ENCODE measurements at places on chromosomes 6 and 20. TPM values are rescaled to one million over a fixed set of nuclear protein-coding genes. Genes with fewer than 3 reads are reported as not detected.

DNA sequence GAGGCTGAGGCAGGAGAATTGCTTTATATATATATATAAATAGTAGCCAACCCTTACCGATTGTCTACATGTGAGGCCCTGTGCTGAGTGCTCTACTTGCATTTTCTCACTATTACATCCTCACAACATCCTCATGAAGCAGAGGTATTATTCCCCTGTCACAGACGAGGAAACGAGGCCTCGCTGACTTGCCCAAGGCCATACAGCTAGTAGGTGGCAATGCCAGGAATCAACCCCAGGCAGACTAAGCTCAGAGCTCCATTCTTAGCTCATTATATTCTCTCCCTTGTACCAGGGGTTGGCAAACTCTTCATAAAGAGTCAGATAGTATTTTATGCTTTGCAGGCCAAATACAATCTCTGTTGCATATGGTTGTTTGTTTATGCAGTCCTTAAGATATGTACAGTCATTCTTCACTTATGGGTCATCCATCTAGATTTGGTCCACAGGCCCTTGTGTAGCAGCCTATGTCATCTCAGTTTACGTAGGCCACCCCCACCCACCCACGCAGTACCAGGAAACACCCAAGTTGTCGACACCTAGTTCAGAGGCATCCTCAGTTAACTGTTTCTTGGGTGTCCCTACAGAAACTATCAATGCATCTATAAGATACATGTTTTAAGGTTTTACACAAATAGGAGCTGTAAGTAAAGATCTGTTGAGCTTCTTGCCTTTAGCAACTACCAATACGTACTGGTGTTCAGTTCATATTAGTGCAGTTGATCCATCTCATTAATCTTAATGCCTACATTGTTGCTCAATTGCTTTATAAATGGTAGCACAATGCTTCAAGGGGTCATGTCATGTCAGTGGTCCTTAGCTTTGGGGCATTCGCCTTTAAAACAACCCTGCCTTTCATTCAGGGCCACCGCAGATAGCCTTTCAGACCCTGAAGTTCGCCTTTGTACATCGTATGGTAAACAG lies 3.0 kb downstream of the CASS4 start:
- DNase-seq: no peak

GRCh38 chr6:15475261-15475660 lies 187.6 kb downstream of the DTNBP1 start:
- DNase-seq: no peak

The UNC5CL gene
- 1.1 TPM for total RNA-seq

The WFDC10B gene
- not detected for total RNA-seq

The ME1 gene
- total RNA-seq: 8.9 TPM

The F13A1 gene
- not detected for total RNA-seq

The MOG gene
- not detected for total RNA-seq

DNA sequence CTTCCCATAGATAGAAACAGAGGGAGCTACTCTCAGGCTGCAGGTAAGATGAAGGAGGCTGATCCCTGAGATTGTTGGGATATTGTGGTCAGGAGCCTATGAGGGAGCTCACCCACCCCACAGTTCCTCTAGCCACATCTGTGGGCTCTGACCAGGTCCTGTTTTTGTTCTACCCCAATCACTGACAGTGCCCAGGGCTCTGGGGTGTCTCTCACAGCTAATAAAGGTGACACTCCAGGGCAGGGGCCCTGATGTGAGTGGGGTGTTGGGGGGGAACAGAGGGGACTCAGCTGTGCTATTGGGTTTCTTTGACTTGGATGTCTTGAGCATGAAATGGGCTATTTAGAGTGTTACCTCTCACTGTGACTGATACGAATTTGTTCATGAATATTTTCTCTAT lies 2.8 kb downstream of the HLA-F start:
- DNase-seq: no peak

The MAK gene
- not detected for total RNA-seq

- DNase-seq: no peak
Observed at GRCh38 chr6:45436544-45437438, 59.1 kb upstream of the SUPT3H start.

GRCh38 chr6:9225441-9225871 lies 790.1 kb upstream of the SLC35B3 start:
- no peak for DNase-seq

- no peak for DNase-seq
Observed at GRCh38 chr6:48249071-48249470, 138.1 kb upstream of the PTCHD4 start.

The KHDC1L gene
- not detected for total RNA-seq

GRCh38 chr6:150191809-150192208 lies 49.0 kb downstream of the PPP1R14C start:
- no peak for DNase-seq

The NRSN1 gene
- not detected for total RNA-seq

The SH3BGRL2 gene
- 19.2 TPM for total RNA-seq

The BPIFB1 gene
- not detected for total RNA-seq

GRCh38 chr20:52132337-52132736 lies 59.2 kb downstream of the ZFP64 start:
- no peak for DNase-seq

- DNase-seq: no peak
Observed at GRCh38 chr6:129871221-129871620, 10.1 kb upstream of the TMEM244 start.

DNA sequence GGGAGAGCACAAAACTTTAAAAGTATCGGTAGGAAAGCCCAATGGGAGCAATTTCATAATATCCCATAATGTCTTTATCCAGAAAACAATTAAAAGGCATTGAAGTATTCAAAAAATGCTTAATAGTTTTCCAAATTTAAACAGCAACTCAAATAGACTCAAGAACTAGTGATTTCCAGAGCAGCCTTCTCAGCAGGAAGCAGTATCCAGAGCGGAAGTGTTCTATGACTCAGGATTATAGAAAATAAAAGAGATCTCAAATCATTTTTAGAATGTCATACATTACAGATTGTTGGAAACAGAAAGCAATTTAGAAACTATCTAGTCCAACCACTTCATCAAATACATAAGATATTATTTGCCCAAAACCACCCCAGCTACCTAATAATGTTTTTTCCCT lies 79.3 kb downstream of the COL12A1 start:
- no peak for DNase-seq

DNA sequence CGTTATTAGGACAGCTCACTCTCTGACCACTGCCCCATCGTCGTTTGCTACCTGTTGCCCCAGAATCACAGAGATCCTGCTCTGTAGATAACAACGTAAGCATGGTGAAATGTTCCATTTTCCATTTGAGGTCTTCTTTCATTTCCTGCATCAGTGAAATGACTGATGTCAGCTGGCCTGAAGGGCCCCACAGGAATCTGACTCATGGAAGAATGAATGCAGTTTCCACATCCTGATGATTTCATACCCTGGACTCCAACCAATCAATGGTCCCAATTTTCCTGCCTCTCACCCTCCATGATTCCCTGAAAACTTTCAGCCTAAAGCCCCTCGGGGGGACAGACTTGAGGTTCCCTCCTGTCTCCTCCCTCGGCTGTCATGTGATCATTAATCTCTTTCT lies 394.4 kb upstream of the CDH4 start:
- DNase-seq: no peak

- DNase-seq: no peak
Observed at GRCh38 chr6:78995946-78996345, 82.1 kb downstream of the PHIP start.

- no peak for DNase-seq
Observed at GRCh38 chr6:69584536-69584912, 212.3 kb downstream of the LMBRD1 start.

DNA sequence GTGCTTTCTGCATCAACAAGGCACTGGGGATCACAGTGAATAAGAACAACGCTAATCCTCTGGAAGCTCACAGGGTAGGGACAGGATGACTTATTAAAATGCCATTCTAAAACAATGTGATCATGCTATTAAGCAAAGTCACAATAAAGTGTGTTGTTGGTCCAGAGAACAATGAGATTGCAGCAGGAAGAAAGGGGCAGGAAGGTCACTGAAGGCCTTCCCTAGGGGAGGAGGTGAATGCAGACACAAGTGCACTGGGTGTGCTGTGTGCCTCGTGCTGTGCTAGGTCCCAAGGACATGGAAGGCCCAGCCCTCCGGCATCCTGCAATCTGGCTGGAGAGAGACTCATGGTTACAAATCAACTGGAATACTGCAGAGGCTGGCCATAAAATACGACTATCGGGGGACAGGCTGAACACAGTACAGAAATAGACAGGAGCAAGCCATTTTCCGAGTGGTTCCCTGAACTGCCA lies 55.7 kb downstream of the LYRM4 start:
- DNase-seq: no peak

- no peak for DNase-seq
Observed at GRCh38 chr6:24145690-24146131, 19.7 kb downstream of the NRSN1 start.

GRCh38 chr6:20919677-20920385 lies 385.6 kb downstream of the CDKAL1 start:
- DNase-seq: no peak

GRCh38 chr20:6184086-6184485 lies 61.3 kb upstream of the FERMT1 start:
- DNase-seq: no peak

DNA sequence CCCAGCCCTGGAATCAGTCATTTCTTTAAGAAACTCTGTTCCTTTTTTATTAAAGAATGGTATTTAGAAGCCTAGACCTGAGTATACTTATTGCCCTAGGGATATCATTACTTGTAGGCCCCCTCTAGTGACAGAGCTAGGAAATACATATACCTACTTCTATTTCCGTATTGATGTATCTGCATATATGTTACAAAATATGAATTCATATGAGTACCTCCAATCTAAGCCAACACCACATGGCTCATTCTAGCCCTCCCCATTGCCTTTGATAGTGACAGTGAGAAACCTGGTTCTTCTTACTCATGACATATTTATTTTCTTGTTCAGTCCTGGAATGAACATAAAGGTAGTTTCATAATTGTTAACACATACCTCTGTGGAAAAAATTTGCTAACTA lies 137.2 kb downstream of the FARS2 start:
- DNase-seq: peak; percentile 53
